ENCODE measurements at places on chromosomes 3 and 15. TPM values are rescaled to one million over a fixed set of nuclear protein-coding genes. Genes with fewer than 3 reads are reported as not detected.

NR2F2 gene
- not detected for total RNA-seq

CELF6 gene
- 0.54 TPM for total RNA-seq

SEMA5B gene
- total RNA-seq: 0.27 TPM

HRG gene
- total RNA-seq: not detected

DNA sequence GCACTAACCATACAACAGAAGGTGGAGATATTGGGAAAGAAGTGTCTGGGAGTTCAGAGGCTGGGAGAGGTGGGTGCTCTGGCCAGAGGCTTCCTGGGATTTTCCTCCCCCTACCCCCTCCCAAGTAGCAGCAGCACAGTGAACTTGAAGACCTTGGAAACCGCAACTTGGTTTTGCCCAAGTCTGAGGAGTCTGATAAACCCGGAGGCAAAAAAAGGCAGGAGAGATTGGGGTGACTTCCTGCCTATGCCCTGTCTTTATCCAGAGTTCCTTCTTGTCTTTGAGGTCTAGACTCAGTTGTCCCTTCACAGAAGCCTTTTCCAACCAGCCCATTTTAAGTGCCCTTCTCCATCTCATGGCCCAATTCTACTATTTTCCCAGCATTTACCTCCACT, 25.4 kb upstream of the THRB start:
- DNase-seq: no peak

DNA sequence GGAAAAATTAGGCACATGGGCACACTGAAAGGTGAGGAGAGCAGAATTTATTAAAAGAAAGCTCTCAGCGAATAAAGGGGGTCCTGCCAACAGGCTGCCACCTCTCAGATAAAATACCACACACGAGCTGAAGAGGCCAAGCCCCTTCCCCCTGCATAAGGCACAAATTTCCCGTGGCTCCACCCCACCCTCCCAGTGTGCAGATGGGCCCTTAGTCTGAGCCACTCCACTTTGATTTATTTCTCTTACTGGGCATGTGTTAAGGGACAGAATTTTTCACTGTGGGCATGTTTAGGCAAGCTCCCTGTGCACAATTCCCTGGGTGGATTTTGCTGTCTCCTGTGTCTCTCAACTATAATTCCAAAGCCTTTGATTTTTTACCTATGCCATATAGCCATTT, 409.8 kb downstream of the TBL1XR1 start:
- no peak for DNase-seq

GRCh38 chr3:65330072-65330471, 642.3 kb upstream of the ADAMTS9 start:
- no peak for DNase-seq

- no peak for DNase-seq
Observed at GRCh38 chr3:115186351-115187148, 39.5 kb upstream of the ZBTB20 start.

DNA sequence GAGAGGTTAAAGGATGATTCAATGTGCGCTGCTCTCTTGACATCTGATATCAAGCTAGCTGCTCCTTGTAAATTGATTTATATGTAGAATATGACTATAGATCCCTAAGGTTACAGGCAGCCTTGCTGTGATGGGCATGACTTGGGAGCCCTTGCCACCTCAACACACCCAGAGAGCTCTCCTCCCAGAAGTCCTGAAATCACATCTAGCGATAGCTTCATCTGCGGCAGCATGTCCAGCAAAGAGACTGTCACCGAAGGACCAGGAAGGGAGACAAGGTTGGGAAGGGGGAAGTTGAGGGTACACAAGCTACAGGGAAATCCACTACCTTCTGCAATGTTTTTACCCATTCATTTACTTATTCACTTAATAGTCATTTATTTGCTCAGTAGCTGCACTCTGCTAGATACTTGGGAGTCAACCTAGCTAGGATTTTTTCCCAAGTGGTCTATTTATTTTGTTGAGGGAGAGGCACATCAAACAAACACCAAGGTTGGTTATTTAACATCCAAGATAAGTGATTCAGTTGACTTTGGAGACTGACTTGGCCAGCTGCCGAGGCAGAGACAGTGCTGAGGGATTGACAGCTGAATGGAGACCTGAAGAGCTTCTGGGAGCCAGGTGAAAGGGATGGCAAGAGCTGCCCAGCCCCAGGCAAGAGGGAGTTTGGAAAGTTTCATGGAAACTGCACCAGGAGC, 205.8 kb upstream of the IL12A start:
- DNase-seq: no peak

All from hematopoietic multipotent progenitor cell (in vitro differentiated cells).